ENCODE measurements at places on chromosomes 6 and 20. TPM values are rescaled to one million over a fixed set of nuclear protein-coding genes. Genes with fewer than 3 reads are reported as not detected.

SLC17A9 gene
- 4.1 TPM for total RNA-seq

KCNS1 gene
- total RNA-seq, result not detected

POU3F2 gene
- total RNA-seq, result not detected

CALHM4 gene
- not detected for total RNA-seq

PLA2G7 gene
- total RNA-seq, result not detected

Measured in CD4-positive, CD25-positive, alpha-beta regulatory T cell (primary cell).